ENCODE measurements at places on chromosomes 7 and 10. TPM values are rescaled to one million over a fixed set of nuclear protein-coding genes. Genes with fewer than 3 reads are reported as not detected.

The RSPH10B2 gene
- total RNA-seq: not detected

The IDI2 gene
- not detected for total RNA-seq

The TWIST1 gene
- 3.8 TPM for total RNA-seq

The AKR1E2 gene
- total RNA-seq: 7.5 TPM

The ACTL6B gene
- not detected for total RNA-seq

The ZNF488 gene
- total RNA-seq: 11.0 TPM
